Stimulated activated CD8-positive, alpha-beta memory T cell treated with anti-CD3 and anti-CD28 coated beads, Interleukin-7, amount 100 ng/mL, for 24 hours (primary cell): ENCODE measurements at places on chromosomes 6 and 20.

- DNase-seq: no peak
These were observed 683.7 kb upstream of the ID4 start for GRCh38 chr6:19153270-19153980.

DNA sequence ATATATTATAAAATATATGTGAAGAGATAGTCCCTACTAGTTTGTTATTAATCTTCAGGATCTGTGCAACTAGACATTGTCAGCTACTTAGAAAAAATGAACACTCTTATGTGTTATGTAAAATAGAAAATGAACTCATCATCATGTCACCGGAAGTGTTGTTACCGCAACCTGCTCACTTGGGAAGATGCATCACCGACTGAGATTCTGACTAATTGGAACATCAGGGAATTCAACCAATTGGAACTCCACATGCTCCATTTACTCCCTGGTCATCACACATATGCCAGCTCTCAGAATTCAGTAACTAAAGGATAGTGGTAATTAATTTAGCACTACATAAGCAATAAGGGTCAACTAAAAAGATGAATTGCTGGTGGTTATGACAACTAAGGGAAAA lies 16.7 kb upstream of the B3GAT2 start:
- DNase-seq: no peak

DNA sequence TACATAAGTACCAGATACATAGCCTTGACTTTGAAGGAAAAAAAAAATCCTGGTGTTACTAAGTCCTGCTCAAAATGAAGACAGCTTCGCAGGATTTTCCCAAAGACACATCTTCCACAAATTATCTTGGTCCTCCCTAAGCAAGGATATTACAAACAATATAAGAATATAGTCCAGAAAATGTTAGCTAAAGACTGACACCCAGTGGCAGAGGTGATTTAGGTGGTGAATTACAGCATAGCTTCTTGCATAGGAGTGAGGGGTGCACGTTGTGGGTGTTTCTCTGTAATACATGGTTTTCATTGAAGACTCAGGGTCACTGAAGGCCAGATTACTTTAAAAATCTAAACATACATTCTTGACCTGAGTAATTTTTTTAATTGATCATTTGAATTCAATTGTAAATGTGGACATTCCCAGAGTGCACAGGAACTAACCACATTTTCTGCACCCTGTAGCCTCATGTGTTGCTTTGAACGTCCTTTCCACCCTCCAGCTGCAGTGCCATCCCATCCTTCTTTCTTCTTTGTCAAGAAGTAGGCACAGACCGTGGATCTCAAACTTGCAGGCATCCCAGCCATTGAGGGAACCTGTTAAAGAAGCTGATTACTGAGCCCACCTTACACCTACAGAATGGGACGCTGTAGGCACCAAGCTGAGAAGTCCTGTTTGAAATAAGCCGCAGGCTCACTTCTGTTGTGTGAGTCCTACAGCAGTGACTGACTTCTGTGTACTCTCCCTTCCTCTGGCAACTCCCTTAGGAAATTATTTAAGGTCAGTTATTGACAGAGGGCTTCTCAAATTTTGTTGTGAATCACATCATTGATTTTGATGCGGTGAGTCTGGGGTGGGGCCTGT lies 102.6 kb downstream of the PERP start:
- no peak for DNase-seq

GRCh38 chr20:3307725-3308124 lies 68.7 kb upstream of the SLC4A11 start:
- no peak for DNase-seq

DNA sequence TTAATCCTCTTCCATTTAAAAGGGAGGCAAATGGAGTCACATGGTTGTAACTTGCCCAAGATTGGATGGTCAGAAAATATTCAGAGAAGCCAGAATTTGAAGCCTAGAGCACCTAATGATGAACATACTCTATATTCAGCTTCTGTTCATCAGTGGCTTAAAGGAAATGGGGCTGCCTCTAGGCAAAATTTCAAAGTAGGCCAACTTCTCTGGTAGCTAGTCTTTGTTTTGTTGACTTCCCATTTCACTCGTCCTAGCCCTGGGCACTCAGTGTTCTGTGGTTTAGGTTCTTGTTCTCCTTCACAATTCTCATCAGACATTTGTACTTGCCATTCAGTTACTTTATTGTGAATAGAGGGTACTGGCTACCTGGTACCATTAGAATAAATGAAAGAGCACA lies 13.2 kb downstream of the MAP3K7 start:
- DNase-seq: no peak

GRCh38 chr6:12516070-12516469 lies 200.5 kb upstream of the PHACTR1 start:
- no peak for DNase-seq

DNA sequence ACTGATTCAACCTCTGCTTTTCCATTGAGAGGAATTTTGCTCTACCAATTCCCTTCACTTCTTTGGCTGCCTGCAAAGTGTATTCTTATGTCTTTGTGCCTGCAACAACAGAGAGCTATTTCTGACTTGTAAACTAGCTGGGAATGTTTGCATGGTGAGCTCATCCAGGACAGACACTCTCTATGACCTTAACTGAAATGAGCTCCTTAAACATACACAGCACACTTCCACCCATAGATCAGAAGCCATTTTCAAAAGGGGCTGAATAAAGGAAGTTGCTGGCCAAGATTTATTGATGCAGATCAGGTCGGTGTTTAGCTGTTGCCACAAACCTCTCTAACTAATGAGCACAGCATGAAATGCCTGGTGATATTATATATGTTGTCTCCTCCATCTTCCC lies 377.7 kb downstream of the BTBD9 start:
- no peak for DNase-seq

DNA sequence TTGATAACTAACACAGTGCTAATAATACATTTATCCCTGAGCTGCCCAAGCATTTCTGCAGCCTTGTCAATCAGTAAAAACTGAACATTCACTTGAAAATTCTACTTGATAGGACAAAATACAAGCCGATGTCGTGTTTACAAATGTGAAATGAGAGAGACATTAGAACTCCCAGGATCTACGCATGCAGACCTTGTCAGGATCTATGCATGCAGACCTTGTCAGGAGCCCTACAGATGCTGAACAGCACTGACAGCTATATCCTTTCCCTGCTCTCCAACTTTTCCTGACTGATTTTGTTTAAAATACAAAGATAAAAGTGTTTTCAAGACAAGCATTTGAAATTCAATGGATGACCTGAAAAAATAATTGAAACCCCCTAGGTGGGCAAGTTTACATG lies 28.9 kb downstream of the INSM1 start:
- DNase-seq: no peak

GRCh38 chr6:52647199-52647598 lies 23.7 kb upstream of the TMEM14A start:
- no peak for DNase-seq

- DNase-seq: no peak
These were observed 43.8 kb downstream of the ZBTB46 start for GRCh38 chr20:63787302-63787701.

- no peak for DNase-seq
These were observed 34.3 kb upstream of the COL9A1 start for GRCh38 chr6:70336996-70337742.

- DNase-seq: no peak
These were observed 86.6 kb downstream of the CD40 start for GRCh38 chr20:46204594-46205186.

- DNase-seq: no peak
These were observed 557.4 kb upstream of the EYS start for GRCh38 chr6:66264376-66264775.

GRCh38 chr20:64264091-64264490 lies 8.5 kb downstream of the PCMTD2 start:
- no peak for DNase-seq

DNA sequence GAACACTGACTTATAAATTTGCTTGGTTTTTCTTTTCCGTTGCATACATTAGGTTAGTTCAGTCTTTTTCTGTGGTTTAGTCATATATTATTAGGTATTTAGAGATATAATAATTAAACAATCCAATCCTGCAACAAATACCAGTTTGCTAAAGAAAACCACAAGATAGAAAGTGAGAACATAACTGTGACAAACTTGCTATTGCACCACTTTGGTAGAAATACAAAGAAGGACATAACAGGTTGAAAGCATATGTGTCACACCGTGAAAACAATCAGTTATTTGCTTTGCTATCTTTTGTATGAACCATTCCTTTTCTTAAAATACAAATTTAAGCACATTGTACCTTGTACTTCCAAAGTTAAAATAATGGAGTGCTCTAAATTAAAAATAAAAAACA lies 42.0 kb upstream of the KCNQ5 start:
- DNase-seq: no peak

DNA sequence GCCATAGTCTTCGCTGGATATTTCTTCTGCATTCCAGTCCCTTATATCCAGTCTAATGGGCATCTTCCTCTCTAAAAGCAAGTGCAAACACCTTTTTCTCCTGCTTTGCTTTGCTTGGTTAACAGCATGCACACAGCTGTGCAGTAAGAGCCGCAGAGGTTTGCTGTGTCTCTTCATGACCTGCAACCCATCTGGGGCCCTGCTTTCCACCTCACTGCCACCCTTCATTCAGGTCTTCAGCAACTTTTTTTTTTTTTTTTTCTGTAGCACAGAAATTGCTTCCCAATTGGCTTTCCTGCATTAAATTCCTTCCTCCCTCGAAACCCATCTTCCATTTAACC lies 14.4 kb downstream of the NEDD9 start:
- no peak for DNase-seq

DNA sequence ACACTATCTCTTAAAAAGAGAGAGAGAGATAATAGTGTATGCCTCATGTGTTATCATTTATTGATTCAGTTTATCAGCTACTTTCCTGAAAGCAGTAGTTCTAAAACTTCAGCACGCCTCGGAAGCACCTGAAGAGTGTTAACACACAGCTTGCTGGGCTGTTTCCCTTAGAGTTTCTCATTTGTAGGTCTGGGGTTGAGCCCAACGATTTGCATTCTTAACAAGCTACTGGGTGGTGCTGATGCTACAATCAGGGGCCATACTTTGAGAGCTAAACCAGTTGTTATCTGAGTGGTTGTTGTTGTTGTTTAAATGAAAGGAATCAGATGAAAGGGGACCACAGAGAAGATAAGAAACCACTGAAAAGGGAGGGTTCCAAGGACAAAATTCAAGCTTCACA lies 32.6 kb downstream of the SIM1 start:
- no peak for DNase-seq

DNA sequence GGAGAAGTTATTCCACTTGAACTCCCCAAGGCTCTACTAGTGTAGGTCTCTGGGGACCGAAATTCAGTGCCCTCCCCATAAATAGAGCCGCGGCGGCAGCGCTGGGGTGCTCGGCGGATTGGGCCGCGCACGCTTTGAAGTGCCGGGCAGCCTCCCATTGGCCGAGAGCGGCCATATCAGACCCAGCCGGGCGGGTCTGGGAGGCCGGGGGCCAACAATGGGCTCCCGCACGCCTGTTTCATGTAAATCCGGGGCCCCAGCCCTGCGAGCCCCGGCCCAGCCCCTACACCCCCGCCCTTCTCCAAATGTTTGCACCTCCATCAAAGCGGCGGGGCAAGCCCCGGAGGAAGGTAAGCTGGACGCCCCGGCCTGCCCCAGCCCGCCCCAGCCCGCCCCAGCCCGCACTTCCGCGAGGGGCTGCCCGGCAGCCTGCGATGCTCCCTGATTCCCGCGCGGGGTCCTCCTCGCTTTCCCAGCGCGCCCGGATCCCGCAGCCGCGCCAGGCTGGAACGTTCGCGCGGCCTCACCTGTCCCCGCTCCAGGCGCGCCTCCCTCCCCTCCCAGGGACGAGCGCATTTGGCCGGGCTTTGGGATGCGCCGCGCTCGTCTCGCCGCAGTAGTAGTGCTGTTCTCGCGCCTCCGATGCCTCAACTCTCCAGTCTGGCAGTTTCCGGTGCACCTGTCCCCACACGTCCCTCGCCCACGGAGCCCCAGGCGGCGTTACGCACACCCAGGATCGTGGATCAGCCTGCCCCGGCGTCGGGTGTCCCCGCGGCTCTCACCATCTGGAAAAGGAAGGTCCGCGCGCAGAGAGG lies at the start of gene TBXT:
TSS of gene TBXT (minus strand) at position 51 of the 815 bp plus-strand sequence. CDS start 260 bp downstream, outside the sequence.
- DNase-seq: no peak

- DNase-seq: no peak
These were observed 128.5 kb upstream of the DST start for GRCh38 chr6:56771189-56771588.

GRCh38 chr6:8780653-8781052 lies 345.3 kb upstream of the SLC35B3 start:
- no peak for DNase-seq

DNA sequence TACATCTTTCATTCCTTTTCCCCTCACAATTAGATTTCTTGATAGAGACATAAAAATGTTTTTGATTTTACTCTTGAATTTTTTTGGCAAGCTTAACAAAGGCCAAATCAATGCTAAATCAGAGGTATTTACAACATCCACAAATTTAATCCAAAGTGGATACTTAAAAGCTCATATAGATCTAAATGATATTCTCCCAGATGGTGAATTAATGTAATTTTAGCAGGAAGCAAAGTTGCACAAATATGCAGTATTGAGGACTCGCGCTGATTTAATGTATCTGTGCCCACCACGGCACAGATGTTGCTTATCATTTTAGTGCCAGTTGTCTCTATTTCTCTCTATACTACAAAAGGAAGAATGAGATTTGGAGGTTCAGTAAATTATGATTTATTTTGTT lies 167.4 kb downstream of the COL19A1 start:
- no peak for DNase-seq

DNA sequence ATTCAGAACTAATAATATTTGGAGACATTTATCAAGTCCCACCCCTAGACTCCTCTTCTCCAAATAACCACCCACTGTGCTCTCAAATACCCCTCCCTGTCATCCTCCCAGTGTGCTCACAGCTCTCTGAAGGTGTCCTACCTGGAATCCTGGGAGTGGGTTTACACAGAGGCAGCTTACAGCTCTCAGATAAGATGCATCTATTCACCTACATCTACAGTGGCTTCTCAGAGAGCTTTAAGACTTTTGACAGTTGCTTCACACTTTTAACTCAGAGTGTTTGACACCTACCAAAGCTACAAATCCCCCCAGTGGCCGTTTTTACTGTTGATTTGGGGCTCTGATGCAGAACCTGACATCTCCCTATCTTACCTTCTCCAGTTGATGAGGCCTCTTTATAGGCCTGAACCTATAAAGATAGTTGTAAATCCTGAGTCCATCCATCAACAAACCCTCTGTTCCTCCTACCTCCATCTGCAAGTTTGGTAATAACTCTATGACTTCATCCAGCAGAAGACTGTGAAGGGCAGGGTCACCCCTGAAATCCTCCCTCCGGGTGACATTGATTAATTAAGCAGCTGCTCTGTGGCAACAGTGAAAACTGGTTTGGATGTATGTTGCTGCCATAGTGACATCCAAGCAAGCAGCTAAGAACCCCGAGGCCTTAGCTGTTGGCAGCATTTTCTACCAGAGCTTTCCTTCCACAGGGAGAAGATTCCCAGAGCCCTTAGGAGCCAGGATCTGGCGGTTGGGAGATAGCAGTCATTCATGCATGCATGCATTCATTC lies 226.1 kb upstream of the RREB1 start:
- no peak for DNase-seq

- DNase-seq: peak; percentile 22
These were observed 792 bp downstream of the SNAP25 start for GRCh38 chr20:10219452-10219791.

DNA sequence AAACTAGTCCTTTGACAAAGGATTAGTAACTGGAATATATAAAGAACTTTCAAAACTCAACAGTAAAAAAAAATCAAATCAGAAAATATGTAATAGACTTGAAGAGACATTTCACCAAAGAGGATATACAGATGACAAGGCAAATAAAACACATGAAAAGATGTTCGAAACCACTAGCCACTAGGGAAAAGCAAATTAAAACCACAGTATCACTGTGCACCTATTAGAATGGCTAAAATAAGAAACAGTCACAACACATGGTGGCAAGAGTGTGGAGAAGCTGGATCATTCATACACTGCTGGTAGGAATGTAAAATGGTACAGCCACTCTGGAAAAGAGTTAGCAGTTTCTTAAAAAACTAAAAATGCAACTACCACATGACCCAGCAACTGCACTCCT lies 14.9 kb downstream of the ZBTB2 start:
- DNase-seq: no peak
